ENCODE measurements at places on chromosomes 3 and 15.

- DNase-seq, result no peak
Measured at GRCh38 chr3:27431116-27431515, 53.1 kb downstream of the SLC4A7 start.

GRCh38 chr3:35528728-35529127, 110.6 kb upstream of the ARPP21 start:
- no peak for DNase-seq

DNA sequence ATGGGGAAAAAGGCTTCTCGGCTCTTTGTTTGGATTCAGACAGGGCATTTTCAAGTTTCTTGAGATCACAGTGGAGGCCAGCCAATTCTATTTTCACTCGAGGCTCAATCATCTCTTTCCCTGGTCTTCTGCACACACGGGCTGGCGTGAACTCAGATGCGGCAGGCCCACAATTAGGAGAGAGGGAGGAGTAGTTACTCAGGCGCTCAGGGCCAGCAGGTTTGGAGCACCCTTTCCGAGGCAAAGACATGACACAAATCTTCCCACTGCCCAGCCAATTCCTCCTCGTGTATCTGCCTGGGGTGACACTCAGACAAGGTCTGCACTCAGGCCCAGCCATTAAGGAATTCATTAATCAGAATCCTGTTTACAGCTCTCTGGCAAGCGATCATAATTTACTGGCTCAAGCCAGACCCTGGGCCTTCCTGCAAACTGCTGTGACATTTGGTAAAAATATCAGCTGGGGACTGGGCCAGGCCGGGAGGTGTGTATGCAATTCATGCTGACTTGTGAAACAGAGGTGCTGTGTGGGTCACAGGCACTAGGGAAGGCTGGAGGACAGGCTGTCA, 68.1 kb upstream of the TLE3 start:
- DNase-seq, result no peak

DNA sequence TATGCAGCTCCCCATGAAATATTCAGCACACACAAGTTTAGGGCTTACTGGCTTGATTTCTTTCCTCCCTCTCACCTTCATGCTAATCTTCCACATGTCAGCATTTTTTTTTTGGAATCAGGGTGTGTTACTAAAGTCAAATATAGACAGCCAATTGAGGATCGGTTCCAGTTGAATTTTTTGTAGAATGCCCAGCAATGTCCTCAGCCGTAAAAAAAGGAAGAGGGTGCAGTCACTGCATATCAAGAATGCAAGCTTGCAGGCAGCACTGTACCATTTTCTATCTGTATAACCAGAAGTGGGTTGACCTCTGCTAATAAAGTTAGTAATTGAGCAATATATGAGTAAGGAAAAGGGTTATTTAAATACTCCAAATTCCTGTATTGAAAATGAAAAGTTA, 51.4 kb upstream of the CHMP2B start:
- no peak for DNase-seq

GRCh38 chr3:93867425-93867824, 106.3 kb downstream of the PROS1 start:
- DNase-seq, result no peak

DNA sequence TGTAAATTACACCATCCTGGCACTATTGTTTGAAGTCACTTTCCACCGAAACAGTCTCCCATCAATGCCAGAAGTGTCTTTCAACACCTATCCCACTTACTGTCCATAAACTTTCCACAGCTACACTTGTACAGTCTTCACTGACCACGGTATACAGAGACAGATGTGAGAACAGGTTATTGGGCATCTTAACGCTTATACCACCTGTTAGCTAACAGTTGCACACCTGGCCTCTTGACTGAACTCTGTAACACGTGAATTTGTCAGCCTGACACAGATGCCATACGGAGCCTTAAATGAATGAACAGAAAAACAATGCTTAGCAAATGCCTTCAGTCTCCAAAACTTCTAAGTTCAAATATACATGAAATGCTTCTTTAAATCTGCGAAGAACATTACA, 440.5 kb downstream of the SHQ1 start:
- DNase-seq, result no peak

- peak; percentile 46 for DNase-seq
Measured at GRCh38 chr3:16841904-16842271, 42.9 kb upstream of the PLCL2 start.
